ENCODE measurements at places on chromosomes 13 and 19.

GRCh38 chr19:56974556-56975207, 134.2 kb upstream of the PEG3 start:
- DNase-seq = no peak

DNA sequence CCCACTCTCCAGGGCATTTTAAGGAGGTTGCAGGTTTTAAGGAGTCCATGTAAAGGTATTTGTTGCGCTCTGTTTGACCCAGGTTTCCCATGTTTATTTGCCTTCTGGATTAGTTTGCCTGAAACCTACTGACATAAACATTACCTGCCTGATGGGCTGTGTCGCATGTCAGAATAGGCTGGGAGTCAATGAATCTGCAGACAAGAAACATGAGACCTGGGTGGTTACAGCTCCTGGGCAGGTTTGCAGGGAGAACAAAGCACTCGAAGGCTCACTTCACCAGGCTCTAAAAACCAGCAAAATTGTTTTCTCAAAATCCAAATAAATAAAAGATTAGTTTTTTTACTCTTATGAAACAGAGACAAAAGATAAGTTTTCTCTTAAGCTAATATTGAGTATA, 114.4 kb upstream of the SERTM1 start:
- DNase-seq = no peak

- DNase-seq = no peak
Measured at GRCh38 chr19:33767898-33768413, 28.7 kb upstream of the KCTD15 start.

DNA sequence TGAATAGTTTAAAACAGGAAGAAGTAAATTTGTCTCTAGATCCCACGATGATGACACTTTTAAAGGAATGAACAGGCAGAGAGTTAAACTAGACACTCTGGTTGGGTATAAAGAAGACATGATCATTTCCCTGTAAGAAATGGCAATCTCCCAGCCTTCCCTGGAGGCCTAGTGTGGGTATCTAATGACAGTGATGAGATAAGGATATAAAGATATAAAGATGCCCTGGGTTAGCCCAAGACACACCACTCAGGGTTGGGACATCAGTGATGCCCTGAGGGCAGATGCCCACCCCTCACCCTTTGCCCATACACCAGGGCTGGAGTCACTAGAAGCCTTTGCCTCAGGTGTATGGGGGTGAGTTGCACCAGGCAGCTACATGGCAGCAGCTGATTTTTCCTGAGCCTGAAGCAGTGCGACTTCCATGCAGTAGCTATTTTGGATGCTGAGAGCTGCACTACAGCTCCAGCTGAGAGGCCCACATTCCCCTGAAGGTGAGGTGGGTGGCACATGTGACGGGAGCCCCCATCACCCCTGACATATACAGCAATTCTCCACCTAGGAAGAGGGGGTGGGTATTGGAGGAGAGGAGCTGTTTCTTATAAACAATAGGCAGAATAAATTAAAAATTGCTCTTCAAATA, 177.5 kb downstream of the NDFIP2 start:
- DNase-seq = no peak

DNA sequence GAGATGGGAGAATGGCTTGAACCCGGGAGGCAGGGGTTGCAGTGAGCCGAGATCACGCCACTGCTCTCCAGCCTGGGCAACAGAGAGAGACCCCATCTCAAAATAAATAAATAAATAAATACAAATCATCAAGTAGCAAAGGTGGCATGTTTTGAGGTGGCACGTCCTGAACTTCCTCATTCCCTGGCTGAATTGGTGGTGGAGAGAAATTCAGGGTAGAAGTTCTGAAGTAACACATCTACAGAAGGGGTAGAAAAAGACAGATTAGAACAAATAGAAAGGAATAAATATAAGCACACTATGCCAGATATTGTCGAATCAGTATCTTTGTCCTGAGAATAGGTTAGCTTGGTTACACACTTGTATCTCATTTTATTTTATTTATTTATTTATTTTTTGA, 6.3 kb downstream of the IFI30 start:
- no peak for DNase-seq

DNA sequence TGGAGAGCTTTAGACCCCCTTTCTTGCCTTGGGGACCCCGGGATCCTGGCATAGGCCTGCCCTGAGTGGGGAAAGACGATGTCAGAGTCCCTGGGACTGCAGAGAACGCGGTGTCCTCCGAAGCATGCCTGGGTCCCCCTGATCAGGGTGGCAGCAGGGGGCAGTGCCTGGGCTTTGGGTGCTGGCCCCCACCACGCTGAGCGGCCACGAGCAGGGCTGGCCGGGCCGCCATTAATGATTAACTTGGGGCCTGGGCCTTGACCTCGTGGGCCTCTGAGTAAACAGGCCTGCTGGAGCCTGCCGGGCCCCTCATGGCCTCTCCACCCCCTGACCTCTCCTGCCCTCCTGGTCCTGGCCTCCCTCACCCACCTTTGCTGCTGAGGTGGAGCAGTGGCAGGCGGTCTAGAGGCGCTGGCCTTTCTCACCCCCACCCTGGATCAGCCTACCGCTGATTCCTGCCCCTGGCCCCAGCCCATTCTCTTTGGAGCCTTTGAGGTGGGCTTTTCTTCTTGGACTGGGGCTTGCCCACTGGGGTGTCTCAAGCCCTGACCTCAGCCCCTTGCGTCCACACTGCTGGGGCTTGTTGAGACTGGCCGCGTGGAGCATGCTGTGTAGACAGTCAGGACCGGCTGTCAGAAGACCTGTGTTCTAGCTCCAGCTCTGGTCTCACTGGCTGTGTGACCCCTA, 26.3 kb downstream of the CEBPA start:
- no peak for DNase-seq

DNA sequence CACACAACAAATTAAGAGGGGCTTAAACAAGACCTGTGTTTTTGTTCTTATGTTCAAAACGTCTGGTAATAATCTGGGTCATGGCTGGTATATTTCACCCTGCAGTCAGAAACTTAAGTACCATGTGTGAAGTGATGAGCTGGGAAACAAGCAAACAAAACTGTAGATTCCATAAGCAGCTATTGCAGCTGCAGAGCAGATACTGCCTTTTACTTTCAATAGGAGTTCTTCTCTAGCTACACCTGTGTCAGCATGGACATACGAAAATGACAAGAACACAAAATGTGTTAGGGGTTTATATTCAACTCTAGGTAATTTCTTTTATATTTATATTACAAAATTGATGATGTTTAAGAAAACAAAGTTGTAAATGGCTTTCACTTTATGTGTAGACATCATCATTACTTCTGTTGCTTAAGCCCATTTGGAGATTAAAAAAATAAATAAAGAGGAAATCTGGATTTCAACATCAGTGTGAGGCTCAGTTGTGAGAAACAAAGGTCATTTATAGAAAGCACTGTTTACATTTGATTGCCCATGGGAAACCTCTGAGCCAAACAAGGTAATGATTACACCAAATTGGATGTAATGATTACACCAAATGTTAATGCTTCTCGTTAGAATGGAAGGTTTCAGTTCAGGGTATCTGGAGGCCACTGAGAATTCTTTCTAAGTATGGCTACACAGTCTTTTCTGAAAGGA, 451.0 kb upstream of the SLC10A2 start:
- no peak for DNase-seq

DNA sequence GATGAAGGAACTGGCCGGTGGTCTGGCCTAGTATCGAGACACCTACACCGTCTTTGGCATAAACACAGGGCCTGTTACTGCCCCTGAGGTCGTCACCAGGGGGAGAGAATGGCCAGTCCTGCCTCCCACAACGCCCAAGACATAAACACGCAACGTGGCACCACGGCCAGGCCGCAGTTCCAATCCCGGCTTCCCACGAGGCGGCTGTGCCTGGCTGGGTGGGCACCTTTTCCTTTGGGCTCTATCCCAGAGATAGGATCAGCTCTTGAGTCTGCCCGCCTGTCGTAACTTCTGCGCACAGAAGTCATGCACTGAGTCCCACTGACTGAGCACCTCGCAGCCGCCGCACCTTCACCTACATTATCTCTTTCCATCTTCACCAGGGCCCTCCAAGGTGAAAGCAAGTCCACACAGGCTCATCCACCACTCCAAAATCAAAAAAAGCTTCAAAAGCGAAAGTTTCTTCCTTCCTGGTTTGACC, 1.1 kb downstream of the MIER2 start:
- no peak for DNase-seq

- no peak for DNase-seq
Measured at GRCh38 chr13:28099396-28100149, 803 bp downstream of the FLT3 start.

GRCh38 chr19:4537953-4538600, 1.8 kb downstream of the LRG1 start:
- DNase-seq = no peak

GRCh38 chr13:20713751-20714150, 10.3 kb downstream of the IL17D start:
- DNase-seq = no peak

DNA sequence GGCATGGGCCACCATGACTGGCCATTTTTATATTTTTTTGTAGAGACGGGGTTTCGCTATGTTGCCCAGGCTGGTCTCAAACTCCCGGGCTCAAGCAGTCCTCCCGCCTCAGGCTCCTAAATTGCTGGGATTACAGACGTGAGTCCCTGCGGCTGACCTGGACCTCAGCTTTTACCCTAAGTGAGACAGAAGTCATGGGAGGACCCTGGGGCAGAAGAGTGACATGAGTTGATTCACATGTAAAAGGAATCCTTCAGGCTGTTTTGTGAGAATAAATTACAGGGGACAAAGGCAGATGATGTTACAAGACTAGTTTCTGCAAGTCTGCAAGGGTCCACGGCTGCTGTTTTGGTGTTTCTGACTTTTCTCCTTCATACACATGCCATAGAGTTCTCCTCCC, 2.6 kb upstream of the BCAM start:
- no peak for DNase-seq

DNA sequence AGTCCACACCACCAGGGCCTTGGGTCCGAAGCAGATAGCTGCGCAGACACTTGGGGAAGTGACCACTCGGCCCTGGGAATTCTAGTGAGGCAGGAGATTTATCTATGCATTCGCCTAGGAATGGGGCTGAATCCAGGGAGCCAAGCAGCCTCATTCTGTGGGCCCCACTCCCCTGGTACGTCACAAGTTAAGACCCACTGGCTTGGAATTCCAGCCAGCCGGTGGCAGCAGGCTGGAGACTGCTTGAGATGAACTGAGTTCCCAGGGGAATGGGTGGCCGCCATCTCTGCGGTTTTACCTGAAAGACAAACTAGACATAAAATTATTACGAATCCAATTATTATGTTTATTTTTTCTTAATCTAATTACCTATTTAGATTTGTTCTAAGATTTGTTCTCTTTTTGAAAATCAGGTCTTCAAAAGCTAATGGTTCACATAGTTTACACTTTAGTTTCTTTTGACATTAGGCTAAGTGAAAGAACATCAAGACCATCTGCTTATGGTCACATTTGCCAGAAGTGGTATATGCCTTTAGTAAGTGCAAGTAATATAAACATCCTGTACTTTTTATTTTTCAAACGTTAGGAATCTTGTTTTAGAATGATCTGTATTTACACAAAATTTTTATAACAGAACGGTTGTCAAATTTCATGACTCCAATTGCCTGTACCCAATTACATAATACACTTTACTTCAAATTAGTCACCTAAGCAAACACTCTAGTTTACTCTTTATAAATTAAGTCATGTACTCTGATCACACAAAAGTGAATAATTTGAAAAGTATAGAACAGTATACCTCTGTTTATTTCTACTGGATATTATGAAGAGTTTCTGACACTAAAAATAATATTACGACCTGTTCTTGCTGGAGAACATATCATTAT, 74.4 kb downstream of the SLITRK6 start:
- DNase-seq = no peak

GRCh38 chr13:94822356-94822755, 110.0 kb upstream of the SOX21 start:
- no peak for DNase-seq

GRCh38 chr13:114048443-114048842, 74.6 kb upstream of the C13orf46 start:
- DNase-seq = no peak

GRCh38 chr19:4977299-4978174, 8.6 kb downstream of the KDM4B start:
- no peak for DNase-seq

DNA sequence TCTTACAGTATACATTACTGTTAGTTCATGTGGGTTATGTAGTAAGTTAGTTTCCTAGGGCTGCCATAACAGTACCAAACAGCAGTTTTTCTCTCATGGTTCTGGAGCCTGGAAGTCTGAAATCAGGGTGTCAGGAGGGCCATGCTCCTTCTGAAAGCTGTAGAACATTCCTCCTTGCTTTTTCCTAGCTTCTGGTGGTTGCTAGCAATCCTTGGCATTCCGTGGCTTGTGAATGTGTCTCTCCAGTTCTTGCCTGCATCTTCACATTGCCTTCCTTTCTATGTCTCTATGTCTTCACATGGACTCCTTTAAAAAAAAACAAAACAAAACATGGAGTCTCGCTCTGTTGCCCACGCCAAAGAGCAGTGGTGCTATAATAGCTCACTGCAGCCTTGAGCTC, 95.4 kb downstream of the WDFY2 start:
- DNase-seq = no peak

DNA sequence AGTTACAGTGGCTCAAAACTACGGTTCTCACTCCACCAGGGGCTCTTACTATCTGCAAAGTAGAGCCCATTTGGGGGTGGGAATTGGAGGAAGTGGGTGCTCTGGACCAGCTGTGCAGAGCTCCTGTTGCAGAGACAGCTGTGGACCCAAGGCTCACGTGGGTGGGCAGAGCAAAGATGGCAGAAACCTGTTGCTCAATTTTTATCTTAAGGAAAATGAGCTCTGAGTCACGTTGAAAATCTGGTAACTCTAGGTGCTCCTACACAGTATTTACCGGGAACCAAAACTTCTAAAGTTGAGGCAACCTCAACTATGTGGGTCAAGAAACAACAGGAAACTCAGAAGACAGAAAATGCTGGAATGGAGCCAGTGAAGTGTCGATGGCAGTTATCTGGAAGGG, 30.2 kb upstream of the SLC15A1 start:
- DNase-seq = no peak

DNA sequence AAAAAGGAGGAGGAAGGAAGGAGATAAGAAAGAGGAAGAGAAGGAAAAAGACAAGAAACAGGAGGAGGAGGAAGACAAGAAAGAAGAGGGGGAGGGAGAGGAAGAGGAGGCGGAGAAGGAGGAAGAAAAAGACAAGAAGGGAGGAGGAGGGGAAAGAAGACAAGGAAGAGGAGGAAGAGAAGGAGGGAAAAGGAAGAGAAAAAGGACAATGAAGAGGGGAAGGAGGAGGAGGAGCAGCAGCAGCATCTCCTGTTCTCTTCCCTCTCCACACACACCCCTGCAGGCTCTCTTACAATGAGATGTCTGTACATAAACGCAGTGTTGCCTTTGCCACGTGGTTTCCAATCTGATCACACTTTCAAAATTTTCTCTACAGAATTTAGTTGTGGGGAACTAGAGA, 66.6 kb downstream of the RUBCNL start:
- DNase-seq = no peak

- no peak for DNase-seq
Measured at GRCh38 chr13:63408331-63409189, 1992.9 kb upstream of the PCDH20 start.

DNA sequence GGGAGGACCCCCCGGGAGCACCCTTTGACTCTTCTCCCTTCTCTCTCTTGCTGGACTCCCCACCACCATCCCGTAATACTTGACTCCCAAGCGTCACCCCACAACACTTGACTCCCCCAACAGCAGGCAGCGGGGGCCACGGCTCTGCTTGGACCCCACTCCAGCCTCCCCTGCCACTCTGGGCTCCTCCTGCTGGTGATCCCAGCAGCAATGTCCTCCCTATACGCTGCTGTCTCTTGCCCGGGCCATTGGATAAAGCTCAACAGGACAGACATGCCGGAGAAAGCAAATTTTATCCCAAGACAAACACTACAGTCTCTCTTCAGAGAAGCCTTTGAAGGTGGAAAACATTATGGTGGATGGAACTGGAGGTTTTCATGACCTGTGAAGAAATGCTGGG, 20.4 kb upstream of the AMER2 start:
- no peak for DNase-seq

GRCh38 chr13:110574161-110574560, 12.6 kb upstream of the RAB20 start:
- DNase-seq = no peak

All from stimulated activated CD4-positive, alpha-beta T cell treated with anti-CD3 and anti-CD28 coated beads, TNF-alpha, amount 100 ng/mL, for 1 hour (primary cell).